ENCODE measurements at places on chromosomes 13 and 19.

GRCh38 chr13:37141011-37141410 is 35.5 kb upstream of the CSNK1A1L start:
- DNase-seq: no peak

GRCh38 chr19:328025-328505 is 16.5 kb downstream of the MIER2 start:
- no peak for DNase-seq

DNA sequence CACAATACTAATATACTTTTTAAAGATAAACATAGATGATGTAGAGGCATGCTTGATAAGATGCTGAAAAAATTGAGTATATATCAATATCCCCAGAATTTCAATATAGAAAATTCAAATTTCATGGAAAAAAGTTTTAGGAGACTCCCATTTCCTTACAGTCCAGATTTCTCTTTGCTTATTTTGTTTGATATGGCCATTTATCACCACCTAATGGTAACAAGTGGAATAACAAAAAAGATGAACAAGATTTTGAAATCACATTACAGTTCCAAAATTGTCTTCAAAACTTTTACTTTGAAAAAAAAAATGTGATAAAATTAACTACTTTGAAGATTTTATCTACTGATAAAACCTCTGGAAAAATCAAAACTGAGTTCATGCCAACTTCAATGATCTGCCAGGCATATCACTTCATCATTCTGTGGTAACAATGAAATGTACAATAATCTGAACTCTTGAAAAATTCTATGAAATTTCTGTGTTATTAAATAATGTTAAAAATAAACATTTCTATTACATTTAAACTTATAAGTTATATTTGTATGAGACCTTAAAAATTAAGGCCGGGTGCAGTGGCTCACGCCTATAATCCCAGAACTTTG is 17.5 kb downstream of the MIPEP start:
- DNase-seq: peak; percentile 31

- no peak for DNase-seq
These were observed 22.4 kb downstream of the AMER2 start for GRCh38 chr13:25149711-25150110.

DNA sequence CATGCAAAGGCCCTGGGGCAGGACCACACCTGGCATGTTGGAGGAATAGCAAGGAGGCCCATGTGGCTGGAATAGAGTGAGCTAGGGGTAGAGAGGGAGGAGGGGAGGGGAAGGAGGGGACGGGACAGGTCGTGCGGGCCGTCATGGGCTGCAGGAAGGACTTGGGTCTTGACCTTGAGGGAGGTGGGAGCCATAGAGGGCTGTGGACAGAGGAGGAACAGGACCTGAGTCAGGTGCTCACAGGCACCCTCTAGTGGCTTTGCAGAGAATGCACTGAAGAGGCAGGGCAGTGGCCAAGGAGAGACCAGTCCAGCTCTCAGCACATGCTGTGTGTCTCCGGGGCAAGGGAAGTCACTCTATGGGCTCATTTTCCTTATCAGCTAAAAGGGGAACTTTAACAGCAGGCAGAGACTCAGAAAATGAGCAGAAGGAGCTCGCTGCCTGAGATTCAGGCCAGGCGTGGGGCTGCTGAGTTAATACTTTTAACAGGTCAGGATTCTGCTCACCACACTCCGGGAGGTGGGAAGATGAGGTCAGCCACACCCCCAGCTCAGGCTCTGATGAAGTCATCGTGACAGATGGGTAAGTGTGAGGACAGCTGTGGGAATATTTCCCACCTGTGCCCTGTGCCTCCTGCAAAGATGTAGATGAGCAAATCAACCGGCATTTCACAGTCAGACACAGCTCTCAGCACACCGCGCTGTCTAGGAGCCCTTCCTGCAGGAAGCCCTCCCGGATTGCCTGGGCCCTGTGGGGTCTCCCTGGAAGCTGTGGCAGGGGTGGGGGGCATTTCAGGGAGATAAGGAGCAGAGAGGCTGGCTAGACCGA is 6.0 kb upstream of the TNFAIP8L1 start:
- DNase-seq: peak; percentile 90

DNA sequence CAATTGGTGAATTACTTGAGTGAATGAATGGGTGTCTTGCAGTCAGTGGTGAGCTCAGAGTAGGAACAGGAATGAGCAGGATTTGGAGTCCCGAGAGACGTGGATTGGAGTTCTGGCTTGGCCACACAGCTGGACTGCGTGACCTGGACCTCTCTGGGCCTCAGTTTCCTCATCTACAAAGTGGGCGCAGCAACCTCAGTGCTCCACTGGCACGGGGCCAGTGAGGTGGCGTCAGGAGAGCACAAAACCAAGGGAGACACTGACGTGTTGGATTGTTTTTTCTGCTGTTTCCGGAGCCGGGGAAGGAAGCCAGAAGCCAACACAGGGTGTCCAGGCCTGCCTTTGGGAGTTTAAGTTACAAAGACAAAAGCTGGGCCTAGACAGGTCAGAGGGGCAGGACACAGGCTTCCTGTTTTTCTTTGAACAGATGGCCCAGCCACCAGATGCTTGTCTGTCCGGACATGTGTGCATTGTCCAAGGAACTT is 6.5 kb upstream of the DOCK6 start:
- peak; percentile 89 for DNase-seq

- DNase-seq: no peak
These were observed 51.6 kb downstream of the DNAJC15 start for GRCh38 chr13:43074824-43075510.

DNA sequence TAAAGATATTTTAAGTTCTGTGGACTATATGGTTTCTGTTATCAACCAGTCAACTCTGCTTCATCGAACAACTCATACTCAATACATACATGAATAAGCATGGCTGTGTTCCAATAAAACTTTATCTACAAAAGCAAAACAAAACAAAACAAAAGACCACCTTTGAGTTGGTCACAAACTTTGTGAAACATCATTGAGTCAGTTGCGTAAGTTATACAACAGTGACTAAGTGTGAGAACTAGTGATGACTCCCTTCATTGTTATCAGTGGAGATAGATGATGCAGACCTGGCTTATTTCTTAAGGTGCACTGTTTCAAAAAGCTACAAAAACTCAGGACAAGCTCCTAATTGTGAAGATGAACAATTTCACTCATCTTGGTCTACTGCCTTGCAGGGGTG is 14.5 kb upstream of the KLK4 start:
- DNase-seq: peak; percentile 36
